ENCODE measurements at places on chromosomes 13 and 19.

GRCh38 chr13:59677966-59678814 lies 485.5 kb downstream of the DIAPH3 start:
- peak; percentile 5 for DNase-seq

- peak; percentile 92 for DNase-seq
These were observed 13.7 kb upstream of the SLC35E1 start for GRCh38 chr19:16585808-16586476.

DNA sequence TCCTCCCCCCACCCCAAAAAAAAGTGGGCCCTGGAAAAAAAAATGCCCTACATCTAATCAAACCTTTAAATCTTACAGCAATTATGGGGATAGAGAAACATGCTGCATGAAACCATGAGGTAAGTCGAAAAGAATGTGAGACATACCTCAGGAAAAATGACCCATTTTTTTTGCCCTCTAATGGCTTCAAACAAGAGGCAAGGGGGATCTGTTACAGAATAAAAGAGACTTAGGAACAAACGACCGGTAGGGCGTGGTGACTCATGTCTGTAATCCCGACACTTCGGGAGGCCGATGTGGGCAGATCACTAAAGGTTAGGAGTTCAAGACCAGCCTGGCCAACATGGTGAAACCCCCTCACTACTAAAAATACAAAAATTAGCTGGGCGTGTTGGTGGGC lies 8.4 kb downstream of the RGL3 start:
- DNase-seq, result no peak

DNA sequence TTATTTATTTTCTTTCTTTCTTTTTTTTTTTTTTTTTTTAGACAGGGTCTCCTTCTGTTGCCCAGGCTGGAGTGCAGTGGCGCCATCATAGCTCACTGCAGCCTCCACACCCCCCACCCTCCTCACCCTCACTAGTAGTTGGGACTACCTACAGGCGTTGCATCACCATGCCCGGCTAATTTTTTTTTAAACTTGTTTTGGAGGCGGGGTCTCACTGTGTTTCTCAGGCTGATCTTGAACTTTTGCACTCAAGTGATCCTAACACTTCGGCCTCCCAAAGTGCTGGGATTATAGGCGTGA lies 33.6 kb downstream of the GJA3 start:
- DNase-seq, result no peak
